ENCODE measurements at places on chromosomes 7 and 10.

DNA sequence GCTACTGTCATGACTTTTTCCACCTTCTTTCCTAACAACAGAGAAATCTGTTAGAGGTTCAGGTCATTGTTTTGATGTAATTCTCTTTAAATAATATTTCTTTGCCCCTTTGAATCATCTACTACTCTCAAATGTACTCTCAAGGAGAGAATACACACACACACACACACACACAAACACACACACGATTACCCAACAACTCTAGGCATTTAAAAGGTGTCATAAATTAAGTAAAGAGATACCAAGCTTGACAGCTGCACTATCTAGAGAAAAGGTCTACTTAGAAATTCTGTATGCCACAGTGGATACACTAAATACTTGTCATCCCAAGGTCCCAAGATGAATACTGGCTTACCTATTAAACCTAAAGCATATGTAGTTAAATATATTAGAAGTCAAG, 4.8 kb downstream of the PANK1 start:
- DNase-seq: no peak

GRCh38 chr7:150986556-150986955, 4.3 kb upstream of the NOS3 start:
- no peak for DNase-seq

DNA sequence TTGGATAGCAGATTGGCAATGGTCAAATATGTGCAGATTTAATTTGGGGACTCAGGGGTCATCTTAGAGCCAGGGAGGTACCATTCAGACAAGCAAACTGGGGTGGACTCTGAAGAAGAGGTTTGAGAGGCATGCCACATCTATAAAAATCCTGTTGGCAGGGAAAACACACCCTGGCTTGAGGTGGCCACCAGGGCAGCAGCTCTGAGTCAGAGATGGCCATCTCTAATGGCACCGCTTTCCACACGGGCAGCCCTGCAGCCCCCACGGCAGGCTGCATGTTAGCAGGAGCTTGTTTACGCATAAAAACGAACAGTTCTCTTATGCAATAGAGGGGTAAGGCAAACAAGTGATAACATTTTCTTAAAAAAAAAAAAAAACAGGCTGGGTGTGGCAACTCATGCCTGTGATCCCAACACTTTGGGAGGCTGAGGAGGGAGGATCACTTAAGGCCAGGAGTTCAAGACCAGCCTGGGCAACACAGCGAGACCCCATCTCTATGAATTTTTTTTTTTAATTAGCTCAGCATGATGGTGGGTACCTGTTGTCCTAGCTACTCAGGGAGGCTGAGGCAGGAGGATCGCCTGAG, 14.9 kb downstream of the DLG5 start:
- DNase-seq: no peak

- no peak for DNase-seq
Observed at GRCh38 chr10:64619102-64619501, 1097.9 kb downstream of the REEP3 start.

DNA sequence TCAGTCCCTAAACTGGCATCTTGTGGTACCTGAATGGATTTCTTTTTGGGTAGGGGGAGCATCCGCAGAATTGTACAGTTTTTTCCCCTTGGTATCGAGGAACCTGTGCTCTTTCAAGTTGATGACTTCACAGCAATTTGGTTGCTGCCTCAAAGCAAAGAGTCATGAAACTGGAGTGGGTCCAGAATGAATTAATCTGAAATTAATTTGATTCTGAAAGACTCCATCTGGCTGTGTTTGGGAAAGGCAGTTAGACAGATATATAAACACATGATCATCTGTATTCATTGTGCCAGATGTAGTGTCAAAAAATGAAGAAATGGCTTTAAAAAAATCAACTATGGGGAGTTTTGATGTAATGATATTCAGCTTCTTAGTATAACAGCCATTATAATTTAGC, 136.1 kb downstream of the CELF2 start:
- DNase-seq: no peak

GRCh38 chr10:3776796-3777571, 8.0 kb downstream of the KLF6 start:
- DNase-seq: no peak

GRCh38 chr10:44326474-44327030, 58.3 kb downstream of the CXCL12 start:
- no peak for DNase-seq

DNA sequence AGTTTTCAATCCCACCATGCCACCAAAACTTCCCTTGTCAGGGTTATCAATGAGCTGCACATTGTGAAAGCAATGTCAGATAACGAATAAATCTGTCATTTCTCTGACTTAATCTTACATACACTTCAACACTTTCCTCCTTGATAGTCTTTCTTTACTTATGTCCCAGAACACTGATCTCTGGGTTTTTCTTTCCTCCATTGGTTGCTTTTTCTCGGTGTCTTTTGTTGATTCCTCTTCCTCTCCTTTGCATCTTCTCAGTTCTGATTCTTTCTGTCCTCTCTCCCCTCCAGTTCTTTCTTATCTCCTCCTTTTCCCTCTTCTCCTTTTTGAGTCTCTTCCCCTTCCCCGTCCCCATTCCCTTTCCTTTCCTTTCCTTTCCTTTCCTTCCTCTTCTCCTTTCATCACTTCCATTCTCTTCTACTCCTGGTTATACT, 16.6 kb downstream of the DNAJB9 start:
- no peak for DNase-seq

GRCh38 chr7:154509192-154509591, 457.0 kb downstream of the DPP6 start:
- no peak for DNase-seq

DNA sequence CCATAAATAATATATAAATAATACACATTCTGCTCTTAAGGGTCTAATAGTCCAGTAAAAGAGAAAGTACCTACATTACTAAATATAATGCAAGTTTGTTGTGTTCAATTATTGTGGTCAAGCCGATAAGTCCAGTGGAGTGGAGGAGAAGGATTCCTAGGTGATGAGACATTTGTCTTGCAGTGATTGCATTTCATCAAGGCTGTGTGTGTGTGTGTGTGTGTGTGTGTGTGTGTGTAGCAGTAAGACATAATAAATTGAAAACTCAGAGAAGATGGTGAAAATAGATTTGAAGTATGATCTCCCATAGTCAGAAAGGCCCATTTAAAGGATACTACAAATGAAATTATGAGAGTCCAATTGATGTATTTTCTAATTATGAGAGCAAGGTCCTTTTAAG, 192.5 kb upstream of the SEMA3C start:
- DNase-seq: no peak

DNA sequence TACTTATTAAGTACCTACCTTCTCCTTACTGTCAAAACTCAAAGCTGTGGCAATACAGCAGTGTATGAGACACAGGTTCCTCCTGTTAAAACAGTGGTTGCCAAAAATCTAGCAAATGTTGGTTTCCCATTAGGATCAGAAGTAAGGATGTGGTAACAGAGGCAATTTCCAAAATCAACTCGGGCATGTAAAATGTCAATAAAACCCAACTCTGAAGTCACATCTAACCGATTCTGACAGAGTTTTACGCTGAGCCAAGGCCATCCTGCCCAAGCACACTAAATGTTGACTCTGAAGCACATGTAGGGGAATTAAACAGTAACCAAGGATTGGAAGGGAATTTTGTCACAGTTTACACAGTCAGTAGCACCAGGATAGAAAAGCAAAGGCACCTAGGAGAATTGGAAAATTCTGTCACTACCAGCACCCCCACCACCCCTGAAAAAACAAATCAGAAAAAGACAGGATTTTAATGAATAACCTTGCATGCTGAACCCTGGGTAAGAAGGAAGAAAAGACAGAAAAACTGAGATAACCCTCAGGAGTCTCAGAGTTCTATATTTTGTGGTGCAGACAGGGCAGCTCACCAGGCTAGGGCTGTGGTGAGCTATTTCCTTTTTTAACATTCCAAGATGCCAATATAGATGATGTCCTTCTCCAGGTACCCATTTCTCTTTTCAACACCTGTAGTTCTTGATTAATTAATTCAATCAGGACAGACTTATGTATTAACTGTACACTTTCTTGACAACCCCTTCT, 119.5 kb downstream of the DOCK4 start:
- no peak for DNase-seq

GRCh38 chr7:140212100-140212881, 35.5 kb upstream of the KDM7A start:
- no peak for DNase-seq

- no peak for DNase-seq
Observed at GRCh38 chr7:52311886-52312285, 723.5 kb upstream of the POM121L12 start.

- DNase-seq: no peak
Observed at GRCh38 chr10:13953371-13953770, 366.6 kb downstream of the PRPF18 start.

DNA sequence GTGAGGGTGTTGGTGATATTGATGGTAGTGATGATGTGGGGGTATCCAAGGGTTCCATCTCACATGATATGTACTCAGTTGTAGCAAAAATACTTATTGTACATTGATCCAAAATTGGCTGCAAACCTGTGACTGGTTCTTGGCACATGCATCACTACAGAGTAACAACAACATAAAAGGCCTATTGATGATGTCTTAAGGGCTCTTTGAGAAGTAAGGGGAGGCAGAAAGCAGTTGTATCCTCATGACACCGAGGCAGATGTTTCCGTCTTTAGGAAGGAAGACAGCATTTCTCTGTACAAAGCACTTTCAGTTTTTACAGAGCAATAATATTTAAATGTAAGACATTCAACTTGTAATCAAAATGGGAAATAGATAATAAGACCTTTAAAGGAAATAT, 34.5 kb downstream of the NRG3 start:
- no peak for DNase-seq

- no peak for DNase-seq
Observed at GRCh38 chr7:99876933-99877332, at the start of gene OR2AE1. TSS of gene OR2AE1 (minus strand) at chr7:99877033. CDS start at chr7:99877033, 0 bp downstream.

- DNase-seq: peak; percentile 46
Observed at GRCh38 chr10:110746254-110746826, 102.2 kb downstream of the RBM20 start.

DNA sequence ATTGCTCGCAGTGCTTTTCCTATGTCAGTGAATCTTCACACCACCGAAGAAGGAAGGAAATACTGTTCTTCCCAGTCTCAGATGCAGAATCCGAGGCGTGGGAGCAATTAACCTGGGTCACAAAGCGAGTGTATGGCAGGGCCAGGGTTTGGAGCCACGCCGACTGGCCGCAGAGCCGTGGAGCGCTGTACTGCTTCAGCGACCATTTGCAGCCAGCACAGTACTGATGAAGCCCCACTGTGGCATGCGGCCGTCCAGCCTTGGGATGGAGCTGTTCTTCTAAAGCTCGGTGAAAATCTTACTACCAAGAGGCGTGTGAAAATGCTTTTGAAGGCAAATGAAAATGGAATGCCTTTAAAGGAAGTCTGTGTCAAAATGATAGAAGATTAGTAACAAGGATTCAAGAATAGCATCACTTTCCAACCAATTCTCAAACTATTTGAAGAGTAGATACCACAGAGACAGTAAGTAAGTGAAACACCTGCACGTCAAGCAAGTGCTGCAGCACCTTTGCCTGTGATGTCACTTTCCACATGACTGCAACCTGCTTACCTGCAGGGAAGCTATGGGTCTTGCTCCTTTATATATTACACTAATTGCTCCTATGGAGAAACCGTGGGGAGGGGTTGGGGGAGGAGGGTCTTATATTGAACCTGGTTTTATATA, 4.9 kb downstream of the PPP2R2D start:
- no peak for DNase-seq

DNA sequence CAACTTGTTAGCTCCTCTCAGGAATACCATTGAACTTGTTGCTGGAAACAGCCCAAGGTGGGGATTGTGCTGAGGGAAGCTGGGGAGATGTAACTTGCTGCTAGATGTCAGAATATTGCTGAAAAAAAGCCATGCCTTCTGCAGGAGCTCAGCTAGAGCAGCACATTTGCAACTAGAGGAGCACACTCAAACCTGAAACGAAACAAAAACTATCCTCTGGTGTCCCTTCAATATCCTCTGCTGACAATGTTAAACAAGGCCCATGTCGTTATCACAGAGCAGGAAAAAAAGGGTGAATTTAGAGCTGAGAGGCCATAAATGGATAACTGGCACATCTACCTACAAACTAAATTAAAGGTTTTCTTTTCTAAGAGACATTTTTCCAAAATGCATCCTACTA, 53.7 kb upstream of the MACC1 start:
- no peak for DNase-seq

- no peak for DNase-seq
Observed at GRCh38 chr7:97018126-97018601, 6.5 kb downstream of the DLX5 start.

DNA sequence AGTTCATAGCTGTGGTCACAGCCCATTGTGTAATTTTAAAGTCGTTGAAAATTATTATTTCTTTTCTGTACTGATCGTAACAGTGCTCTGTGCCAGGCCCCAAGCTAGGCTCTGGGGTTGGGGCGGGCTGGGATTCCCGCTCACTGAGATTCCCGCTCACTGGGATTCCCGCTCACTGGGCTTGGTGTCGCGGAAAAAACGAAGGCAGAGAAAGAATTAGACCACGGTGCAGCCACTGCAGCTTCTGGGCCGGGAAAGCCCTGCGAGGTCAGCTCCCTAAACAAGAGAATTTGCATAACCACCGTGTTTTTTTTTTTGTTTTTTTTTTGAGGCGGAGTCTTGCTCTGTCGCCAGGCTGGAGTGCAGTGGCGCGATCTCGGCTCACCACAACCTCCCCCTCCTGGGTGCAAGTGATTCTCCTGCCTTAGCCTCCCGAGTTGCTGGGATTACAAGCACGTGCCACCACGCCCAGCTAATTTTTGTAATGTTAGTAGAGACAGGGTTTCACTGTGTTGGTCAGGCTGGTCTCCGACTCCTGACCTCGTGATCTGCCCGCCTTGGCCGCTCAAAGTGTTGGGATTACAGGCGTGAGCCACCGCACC, 31.2 kb downstream of the FOXK1 start:
- DNase-seq: no peak

DNA sequence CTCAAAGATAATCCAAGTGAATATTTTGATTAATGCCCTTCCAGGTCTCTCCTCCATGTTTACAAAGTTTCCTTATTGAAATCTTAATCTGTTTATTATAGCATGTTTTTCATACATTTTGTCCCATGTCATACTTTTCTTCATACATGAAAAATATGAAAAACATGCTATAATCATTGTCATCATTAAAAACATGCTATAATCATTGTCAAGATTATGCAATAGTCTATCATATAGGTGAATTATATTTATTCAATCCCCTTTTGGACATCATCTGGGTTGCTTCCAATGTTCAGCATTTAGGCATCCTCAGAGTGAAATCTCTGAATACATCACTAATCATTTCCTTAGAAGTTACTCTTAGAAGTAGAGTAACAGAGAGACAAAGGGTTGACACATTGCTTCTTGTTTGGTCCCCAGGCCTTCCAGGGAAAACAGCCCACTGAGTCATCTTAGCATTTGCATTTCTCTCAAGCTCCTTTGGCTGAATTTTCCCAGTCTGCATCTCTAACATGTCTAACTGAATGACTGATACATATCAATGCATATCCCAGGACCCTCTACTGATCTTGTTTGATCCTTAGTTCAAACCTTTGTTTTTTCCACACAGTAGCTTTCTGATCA, 87.0 kb downstream of the SGMS1 start:
- DNase-seq: no peak

- DNase-seq: no peak
Observed at GRCh38 chr7:132596588-132596987, 20.3 kb upstream of the PLXNA4 start.

- no peak for DNase-seq
Observed at GRCh38 chr7:84729284-84729683, 457.6 kb downstream of the SEMA3D start.

Data from NCI-H510A (cell line).